ENCODE measurements at places on chromosomes 2 and 18.
A peak's percentile ranks its signal among the peaks of the same experiment; 100 is the strongest.

DNA sequence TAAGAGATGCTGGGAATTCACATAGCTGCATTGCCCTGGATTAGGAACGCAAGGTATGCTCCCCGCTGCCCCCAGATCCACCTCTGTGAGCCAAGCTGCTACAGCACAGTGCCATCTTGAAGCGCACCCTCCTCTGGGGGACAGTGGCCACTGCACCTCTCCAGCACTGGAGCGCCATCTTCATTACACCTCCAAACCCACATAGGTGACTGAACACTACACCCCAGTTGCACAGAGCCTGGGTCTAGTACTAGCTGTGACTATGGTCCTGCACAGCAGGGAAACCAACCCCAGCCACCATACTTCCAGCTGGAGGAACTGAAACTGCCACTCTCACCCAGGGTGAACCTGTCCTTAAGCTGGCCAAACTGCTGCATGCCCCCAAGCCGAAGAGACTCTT is 84.6 kb downstream of the TMEM237 start:
- no peak for DNase-seq

DNA sequence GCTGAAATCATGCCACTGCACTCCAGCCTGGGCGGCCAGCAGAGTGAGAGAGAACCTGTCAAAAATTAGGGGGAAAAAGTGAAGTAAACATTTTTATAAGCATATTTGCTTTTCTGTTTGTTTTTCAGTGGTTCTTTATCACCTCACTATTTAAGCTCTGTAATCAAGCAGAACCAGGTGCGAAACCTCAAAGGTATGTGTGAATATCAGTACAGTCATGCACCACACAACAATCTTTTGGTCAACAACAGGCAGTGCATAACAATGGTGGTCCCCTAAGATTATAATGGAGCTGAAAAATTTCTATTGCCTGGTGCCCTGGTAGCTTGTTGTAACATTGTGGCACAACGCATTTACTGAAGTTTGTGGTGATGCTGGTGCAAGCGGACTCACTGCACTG is 167.4 kb upstream of the STON1 start:
- DNase-seq = no peak

GRCh38 chr2:120793682-120794403 is 58.2 kb downstream of the GLI2 start:
- DNase-seq = no peak

DNA sequence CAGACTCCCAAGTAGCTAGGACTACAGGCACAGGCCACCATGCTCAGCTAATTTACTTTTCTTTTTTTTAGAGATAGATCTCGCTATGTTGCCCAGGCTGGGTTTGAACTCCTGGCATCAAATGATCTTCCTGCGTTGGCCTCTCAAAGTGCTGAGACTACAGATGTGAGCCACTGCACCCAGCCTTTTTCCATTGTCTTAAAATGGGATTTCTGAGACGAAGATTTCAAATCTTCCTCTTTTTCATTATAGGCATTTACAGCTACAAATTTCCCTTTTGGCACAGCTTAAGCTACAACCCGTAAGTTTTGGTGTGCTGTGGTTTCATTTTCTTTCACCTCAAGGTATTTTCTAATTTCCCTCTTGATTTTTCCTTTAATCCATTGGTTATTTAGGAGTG is 8.6 kb downstream of the GNLY start:
- no peak for DNase-seq

GRCh38 chr2:40344364-40344763 is 107.5 kb downstream of the SLC8A1 start:
- DNase-seq = no peak

DNA sequence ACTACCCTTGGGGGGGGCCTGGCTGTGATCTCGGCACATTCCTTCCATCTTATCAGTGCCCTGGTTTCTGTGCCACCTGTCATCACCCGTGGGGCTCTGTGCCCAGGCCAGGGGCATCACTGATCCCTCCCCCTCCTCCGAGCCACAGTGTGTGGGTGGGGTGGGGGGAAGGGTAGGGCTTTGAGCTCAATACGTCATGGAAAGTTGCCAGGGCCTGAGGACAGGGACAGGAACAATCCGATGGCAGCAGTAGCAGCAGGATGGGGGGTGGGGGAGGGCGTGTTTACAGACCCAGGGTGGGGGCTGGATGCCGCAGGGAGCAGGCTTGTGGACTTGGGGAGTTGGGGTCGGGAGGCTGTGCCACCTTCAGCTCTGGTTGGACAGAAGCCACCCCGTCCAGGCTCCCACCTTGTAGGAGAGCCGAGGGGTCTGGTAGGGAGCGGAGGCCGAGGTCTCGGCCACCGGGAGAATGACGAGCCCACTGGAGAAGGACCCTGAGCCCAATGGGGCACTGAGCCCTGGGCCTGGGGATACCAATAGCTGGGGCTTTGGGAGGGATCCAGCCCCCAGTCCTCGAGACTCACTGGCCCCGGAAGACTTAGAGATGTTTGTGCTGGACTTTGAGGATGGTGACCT is 3.5 kb downstream of the SLC4A3 start:
- no peak for DNase-seq

- DNase-seq = no peak
These were observed 137.8 kb downstream of the BCL2 start for GRCh38 chr18:63181706-63182309.

DNA sequence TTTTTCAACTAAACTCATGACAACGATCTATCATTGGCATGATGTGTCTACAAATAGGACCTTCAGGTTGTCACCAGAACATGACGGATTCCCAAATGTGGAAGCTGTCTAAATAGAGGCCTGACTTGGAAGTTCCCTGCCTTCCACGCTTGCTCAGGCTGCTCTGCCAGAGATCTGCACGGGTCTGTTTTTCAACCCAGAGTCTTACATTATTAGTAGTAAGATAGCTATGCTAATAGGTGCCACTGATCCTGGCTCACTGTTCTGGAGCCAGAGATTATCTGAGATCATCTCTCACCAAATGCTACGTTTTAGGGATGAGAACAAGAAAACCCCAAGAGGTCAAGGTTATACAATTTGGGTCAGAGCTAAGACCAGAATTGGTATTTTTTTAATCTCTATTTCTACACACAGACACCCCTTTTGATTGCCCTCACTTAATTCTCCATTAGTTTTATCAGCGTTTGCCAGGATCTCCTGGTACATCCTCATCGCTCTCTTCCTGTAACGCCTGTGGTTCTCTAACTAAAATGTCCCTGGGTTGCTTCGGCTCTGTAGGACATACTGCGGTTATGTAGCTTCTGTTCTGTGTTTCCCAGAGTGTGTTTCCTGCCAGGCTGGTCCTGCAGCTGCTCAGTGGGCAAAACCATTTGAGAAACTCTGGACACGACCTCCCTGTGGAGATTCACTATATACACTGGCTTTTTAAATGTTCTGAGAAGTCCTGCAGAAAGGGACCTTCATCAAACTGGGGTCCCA is 5.7 kb downstream of the CDC42EP3 start:
- no peak for DNase-seq

- no peak for DNase-seq
These were observed 39.6 kb upstream of the STAT4 start for GRCh38 chr2:191190435-191190834.

DNA sequence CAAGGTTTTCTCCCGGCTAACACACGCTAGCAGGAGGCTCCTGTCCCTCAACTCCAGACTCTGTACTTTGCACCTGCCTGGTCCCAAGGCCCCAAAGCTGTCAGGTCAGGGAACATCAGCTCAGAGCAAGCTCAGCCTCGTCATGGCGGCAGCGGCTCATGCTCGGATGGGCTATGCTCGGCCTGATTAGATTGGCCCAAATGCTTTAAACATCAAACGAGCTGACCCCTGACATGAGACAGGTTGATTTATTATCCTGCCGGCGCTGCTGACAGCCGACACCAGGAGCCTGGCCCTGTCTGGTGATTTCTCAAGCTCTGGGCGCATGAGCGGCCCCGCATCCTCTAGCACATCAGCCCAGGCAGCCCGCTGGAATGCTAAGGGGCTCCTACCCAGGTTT is 436.4 kb downstream of the EIPR1 start:
- DNase-seq = no peak

DNA sequence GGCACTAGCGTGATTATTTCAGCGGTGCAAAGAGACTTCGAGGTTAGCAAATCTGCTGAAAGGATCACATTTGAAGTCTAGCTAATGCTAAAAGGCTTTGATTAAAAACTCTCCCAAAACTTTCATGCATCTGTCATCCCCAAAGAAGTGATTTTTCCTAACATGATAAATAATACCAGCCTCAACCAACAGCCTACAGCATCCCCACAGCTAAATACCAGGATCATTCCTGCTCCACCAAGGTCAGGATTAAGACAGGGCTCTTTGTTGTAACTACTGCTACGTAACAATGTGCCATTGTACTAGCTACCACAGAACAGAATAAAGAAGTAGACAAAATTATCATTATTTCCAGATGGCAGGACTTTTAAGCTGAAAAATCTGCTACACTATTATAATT is 1.6 kb downstream of the OR6B3 start:
- DNase-seq = no peak

- no peak for DNase-seq
These were observed 168.5 kb downstream of the FHOD3 start for GRCh38 chr18:36465970-36466369.

GRCh38 chr18:76490033-76490432 is 5.0 kb downstream of the ZNF516 start:
- DNase-seq = no peak

DNA sequence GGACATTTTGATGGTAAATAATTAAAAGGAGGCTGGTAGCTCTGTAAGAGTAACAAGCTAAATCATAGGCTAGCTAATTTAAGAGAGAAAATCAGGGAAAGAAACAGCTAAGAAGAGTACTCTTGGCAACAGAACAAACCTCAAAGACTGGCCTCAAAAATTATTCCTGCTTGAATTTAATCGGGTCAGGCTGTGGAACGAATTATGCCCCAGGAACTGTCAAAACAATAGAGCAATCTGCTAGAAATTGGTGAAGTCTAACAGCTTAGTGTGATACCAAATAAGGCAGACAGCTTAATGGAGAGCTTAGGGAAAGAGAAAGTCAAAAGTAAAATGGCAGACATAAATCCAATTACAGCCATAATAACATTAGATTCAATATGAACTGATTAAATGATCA is 215.7 kb downstream of the MREG start:
- no peak for DNase-seq

DNA sequence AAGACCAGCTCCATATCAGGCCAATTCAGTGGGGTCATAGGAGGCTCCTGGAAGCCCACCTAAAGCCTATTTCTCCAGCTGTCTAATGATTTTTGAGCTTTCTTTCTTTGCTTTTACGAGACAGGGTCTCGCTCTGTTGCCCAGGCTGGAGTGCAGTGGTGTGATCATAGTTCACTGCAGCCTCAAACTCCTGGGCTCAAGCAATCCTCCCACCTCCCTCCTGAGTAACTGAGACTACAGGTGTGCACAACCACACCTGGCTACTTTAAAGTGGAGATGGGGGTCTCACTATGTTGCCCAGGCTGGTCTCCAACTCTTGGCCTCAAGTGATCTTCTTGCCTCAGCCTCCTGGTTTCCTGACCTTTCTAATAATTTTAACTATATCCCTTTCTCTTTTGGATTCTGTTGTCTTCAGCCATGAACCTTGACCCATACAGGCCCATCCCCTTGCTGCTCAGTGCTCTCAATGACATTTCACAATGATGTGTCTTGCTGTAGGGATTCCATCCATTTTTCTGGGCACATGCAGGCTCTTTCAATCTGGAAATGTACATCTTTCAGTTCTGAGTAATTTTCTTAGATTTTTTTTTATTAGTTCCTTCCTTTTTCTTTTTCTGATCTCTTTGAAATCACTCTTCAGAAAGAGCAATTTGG is 29.7 kb downstream of the GNLY start:
- no peak for DNase-seq

DNA sequence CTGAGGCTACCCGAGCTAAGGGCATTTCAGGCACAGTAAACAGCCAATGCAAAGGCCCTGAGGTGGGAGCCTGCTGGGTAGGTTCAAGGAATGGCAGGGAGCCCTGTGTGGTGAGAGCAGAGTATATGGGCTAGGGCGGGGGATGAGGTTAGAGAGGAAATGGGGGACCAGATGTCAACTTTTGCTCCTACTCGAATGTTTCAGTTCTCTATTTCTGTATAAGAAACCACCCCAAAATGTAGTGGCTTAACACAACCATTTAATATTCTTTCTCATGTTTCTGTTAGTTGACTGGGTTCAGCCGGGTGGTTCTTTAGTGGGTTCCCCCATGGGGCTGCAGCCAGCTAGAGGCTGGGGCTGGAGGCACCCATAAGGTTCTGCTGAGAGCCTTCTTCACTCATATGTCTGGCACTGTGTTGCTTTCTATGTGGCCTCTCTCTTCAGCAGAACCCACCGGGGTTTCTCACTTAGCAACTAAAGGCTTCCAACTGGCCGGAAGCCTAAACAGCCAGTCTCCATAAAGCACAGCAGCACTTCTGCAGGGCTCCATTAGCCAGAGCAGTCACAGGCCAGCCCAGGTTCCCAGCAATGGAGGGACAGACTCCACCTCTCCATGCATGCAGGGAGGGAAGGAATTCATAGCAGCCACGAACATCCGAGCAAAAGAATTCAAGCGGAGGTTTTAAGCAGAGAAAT is 5.6 kb upstream of the ATOH8 start:
- no peak for DNase-seq

GRCh38 chr18:74709452-74709851 is 111.8 kb downstream of the ZNF407 start:
- DNase-seq = no peak

DNA sequence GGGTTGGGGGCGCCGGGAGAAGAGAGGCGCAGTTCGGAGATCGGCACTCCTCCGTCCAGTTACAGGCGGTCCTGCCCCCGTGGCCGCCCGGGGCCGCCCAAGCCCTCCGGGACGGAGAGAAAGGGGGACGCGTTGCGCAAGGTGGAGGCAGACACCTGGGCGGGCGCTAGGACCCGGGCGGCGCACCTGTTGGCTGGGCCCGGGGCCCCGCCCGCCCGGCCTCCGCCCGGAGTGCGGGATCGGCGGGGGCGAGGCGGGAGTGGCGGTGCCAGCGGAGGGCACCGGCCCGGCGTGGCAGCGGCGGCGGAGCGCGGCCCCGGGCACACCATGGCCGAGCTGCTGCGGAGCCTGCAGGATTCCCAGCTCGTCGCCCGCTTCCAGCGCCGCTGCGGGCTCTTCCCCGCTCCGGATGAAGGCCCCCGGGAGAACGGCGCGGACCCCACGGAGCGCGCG is at the start of gene SGPP2:
SGPP2 (plus strand) TSS at position 268 of the 453 bp plus-strand sequence; CDS start at position 328, 60 bp downstream.
- peak; percentile 17 for DNase-seq
